ENCODE measurements at places on chromosomes 3 and 15.

- no peak for DNase-seq
Measured at GRCh38 chr15:38398134-38398533, 55.8 kb upstream of the FAM98B start.

- DNase-seq, result no peak
Measured at GRCh38 chr3:123330441-123330991, 118.4 kb downstream of the ADCY5 start.

- DNase-seq, result no peak
Measured at GRCh38 chr3:189567322-189567721, 63.9 kb upstream of the TP63 start.

DNA sequence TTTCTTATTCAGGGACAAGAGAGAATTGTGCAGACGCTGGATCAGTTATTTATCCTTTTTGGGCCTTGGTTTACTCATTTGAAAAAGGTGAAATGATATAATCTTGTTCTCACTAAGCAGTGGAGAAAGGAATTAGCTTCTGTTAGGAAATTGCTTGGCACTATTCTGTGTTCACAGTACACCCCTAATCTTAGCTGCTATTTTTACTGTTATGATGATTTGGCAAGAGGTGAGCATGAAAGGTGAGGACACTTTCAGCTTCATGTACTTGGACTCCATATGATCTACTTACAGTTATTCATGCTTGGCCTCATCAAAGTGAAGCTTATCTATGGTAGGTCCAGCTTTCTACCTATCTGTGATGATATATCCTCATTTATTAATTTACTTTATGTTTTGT, 280.6 kb downstream of the EBLN2 start:
- no peak for DNase-seq

- no peak for DNase-seq
Measured at GRCh38 chr15:37794947-37795346, 139.5 kb upstream of the TMCO5A start.

DNA sequence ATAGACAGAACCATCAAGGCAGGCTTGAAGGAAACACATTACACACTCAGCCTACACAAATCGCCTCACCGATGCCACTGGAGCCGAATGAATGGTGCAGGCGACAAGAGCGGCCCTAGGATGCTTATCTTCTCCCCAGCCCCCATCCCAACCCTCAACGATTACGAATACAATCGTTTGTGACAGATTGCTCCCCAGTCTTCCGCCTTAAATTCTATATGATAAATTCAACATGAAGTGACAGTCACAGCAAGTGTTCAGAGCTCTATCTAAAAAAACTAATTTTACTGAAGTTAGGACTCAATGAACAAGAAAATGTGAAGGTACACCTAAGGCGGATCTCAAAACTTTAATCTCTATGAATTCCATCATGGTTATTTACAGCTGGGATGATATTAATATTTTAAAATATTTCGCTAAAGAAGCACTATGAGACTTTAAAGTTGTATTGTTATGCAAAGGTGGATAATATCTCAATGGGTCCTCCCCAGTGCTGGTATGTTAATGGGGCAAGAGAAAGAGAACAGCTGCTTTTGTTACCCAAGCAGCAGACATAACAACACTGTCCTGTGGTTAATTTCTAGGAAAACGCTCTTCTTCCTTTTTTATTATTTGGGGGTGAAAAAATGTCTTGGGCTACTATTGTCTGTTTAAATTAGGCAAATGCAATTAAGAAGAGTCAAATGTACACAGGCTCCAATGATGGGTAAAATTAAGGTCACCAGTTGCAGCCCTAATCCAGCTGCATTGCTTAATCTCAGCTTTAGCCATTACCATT, 147.6 kb upstream of the NR2F2 start:
- no peak for DNase-seq

DNA sequence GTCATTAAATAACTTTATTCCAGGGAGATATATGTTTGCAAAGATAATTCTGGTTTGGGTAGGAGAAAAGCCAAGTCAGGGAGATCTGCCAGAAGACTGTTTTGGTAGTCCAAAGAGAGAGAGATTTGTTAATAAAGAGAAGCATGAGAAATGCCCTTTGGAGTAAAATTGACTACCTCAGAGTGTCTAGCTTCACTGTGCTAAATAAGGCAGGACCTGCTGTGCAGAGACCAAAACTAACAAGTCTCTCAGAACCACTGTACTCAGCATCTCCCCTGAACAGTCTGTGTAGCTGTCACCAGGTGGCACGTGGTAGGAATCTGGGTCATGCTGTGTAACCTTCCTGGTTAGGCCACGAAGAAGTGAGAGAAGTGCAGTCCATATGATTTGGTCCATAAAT, 31.6 kb upstream of the SLC35G2 start:
- DNase-seq, result no peak

- DNase-seq, result no peak
Measured at GRCh38 chr3:32945136-32945535, 6.3 kb upstream of the CCR4 start.

GRCh38 chr3:56365905-56366640, 102.2 kb downstream of the ERC2 start:
- DNase-seq, result no peak

- DNase-seq, result peak; percentile 67
Measured at GRCh38 chr15:90000186-90001001, 730 bp upstream of the ZNF710 start.

- DNase-seq, result no peak
Measured at GRCh38 chr3:57637391-57637790, 40.2 kb upstream of the ARF4 start.

- DNase-seq, result no peak
Measured at GRCh38 chr3:188331166-188331565, 177.2 kb downstream of the LPP start.

- DNase-seq, result no peak
Measured at GRCh38 chr3:5465183-5465582, 277.7 kb downstream of the EDEM1 start.

DNA sequence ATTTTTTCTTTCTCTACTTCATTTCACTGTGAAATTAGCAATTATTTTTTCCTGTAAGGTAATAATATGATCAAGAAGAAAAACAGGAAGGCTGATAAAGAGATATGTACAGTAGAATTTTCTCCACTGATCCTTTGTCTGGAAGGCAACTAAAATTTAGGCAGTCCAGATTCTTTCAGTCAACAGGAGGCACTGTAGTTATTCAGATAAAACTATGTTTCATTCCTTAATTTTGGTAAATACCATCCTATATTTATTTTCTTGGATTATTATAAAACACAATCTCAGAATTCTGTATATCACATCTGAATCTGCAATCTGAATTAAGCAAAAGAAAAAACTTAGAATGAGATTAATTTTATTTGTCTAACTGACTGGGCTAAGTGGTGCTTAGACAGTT, 343.2 kb downstream of the LSAMP start:
- no peak for DNase-seq

GRCh38 chr3:51721062-51721745, 14.3 kb downstream of the GRM2 start:
- no peak for DNase-seq

GRCh38 chr15:74723187-74723586, 2.1 kb downstream of the CYP1A1 start:
- no peak for DNase-seq

GRCh38 chr15:78617516-78617915, 3.3 kb downstream of the CHRNA3 start:
- DNase-seq, result no peak

- no peak for DNase-seq
Measured at GRCh38 chr15:32833379-32833821, 115.6 kb downstream of the GREM1 start.

DNA sequence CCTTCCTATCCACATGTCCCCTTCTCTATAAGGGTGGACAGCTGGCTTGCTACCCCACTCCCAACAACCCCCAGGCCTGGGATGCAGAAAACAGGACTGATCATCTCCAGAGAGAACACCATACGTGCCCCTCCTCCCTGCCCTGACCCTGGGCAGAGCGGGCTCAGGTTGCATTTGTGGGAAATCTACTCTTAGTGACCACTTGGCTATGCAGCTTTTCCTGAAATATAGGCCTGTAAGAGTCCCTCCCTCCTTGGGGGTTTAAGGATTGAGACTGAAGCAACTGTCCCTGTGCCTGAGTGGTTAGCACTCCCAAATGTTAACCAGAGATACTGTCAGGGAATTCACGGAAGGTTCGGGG, 11.7 kb downstream of the SH2D7 start:
- DNase-seq, result peak; percentile 42

DNA sequence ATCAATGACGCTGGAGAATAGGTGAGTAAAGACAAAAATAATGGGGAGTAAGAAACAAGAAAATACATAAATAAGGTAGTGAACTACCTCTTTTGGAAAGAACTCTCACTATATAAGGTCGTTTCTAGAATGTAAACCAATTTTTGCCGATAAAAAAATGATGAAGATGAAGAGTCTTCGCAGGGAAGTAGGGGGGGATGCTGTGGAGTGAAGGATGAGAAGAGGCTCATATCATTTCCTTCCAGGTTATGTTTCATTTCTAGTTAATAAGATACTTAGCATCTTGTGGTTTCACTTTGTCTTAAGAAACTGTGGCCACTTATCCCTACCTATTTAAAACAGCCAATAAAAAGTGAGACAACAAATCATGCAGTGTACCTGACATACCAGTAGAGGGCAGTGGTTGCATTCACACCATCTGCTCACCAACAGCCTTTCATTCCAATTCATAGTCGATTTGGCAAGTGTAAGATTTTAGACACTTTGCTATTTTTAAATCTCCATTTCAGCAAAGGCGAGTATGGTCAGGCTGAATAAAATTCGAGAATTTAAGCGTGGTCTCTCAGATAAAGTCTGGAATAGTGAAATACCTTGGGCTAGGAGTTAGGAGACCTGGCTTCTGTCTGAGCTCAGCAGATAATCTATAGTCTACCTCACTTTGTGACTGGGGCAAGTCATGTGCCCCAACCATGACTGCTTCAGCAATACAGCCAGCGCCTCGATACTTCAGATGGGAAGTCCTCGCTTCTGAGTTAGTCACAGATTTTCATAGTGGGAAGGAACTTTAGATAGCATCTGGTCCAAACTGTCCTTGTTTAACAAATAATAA, 28.9 kb upstream of the ICE2 start:
- peak; percentile 56 for DNase-seq

GRCh38 chr15:39154776-39155175, 426.1 kb upstream of the THBS1 start:
- no peak for DNase-seq

GRCh38 chr3:160852856-160853255, 96.8 kb downstream of the PPM1L start:
- DNase-seq, result no peak

DNA sequence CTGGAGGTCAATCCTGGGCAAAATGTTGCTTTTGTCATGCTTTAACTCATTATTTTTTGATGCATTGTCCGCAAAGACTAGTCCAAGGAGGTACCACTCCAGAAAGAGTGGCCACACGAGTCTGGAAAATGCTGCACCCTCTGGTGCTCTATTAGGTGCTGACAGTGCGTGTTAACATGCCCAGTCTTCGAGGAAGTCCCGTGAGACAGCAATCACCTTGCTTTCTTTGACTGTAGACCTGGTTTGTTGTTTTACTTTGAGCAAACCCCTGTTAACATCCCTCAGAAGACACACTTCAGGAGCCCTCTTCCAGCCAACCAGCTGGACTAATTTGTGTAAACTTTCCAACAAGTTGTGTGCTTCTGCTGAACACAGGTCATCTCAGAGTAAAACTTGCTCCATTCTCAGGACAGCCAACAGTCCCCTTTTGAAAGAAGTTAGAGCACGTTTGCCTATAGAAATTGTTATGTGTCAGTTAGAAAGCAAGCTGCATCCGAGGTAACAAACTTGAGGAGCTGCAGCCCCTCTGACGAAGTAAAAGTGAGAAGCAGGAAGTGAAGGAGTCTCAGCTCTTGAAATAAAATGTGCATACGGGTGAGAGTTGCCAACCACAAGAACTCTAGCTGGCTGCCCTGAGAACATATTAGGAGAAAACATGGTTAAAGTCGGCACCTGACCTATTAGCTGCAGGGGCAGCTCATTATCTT, 205.0 kb downstream of the LPP start:
- no peak for DNase-seq

GRCh38 chr3:4750306-4750968, 228.8 kb upstream of the BHLHE40 start:
- peak; percentile 54 for DNase-seq

DNA sequence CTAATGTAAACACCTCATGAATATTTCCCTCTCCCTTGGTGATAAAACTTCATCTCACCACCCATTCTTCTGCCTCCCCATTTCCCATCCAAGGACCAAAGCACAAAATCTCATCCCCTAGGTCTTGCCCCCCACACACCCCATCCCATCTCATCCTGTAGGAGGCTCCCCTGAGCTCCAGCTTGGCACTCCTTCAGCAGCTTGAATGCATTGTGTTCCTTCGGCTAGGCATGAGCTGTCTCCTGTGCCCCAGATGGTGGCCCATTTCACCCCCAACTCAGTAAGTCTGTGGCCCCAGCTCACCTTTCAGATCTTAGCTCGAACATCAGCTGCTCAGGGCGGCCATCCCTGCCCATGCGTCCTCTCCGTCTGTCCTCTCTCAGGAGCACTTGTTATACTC, 203.6 kb upstream of the NR2F2 start:
- no peak for DNase-seq

GRCh38 chr3:133237380-133237779, 162.5 kb upstream of the BFSP2 start:
- DNase-seq, result no peak

DNA sequence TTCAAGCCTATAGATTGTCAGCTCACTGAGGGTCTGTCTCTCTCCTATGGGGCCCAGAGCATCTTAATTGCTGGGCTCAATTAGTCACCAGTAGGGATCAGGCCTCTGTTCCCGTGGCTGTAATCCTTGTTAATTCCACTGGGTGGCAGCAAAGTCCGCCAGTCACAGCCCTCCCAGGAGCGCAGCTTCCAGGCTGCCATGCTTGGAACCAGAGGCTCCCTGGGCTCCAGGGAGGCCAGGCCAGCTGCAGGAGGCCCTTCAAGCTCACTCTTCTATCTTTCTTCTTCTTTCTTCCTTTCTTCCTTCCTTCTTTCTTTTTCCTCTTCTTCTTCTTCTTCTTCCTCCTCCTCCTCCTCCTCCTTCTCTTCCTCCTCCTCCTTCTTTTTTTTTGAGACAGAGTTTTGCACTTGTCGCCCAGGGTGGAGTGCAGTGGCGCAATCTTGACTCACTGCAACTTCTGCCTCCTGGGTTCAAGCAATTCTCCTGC, 14.4 kb downstream of the RNU5B-1 start:
- DNase-seq, result peak; percentile 87

DNA sequence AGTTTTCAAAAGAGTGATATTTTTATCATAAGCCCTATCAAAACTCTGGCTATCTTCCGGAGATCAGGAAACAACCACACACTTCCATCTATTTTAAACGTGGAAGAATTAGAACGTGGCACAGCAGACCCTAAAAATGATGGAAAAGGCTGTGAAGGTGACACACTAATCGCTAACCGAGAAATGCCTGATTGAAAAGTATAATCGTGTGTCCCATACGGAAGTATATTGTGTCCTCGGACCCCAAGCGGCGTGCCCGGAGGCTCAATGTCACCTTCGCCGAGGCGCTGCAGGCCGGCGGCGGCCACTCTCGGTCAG, 642 bp downstream of the COX5A start:
- DNase-seq, result no peak

Measured in right forelimb (tissue), 1 donor.